GM19239 (cell line): ENCODE measurements at places on chromosomes 2 and 18.

GRCh38 chr2:126736133-126736874, 80.3 kb downstream of the GYPC start:
- no peak for DNase-seq

- DNase-seq: no peak
Observed at GRCh38 chr2:219003267-219003634, 10.0 kb upstream of the CRYBA2 start.

DNA sequence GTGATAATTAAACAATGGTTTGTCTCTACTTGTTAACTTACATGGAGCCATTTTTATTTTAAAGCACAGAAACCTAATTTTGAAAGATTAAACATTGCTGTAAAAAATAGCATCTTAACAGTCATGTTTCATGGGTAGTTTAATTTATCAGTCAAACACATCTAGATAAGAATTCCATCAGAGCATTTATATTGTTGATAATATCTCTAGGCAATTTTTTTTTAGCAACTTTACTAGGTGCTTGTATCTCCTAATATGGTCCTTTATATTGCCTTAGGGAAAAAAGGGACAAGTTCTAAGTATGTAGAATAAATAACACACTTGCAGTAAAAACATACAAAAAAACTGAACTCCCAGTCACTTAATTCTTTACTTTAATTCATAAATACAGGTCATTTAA, 863 bp downstream of the CSRNP3 start:
- no peak for DNase-seq

- DNase-seq: no peak
Observed at GRCh38 chr2:35963824-35964223, 391.8 kb upstream of the CRIM1 start.

DNA sequence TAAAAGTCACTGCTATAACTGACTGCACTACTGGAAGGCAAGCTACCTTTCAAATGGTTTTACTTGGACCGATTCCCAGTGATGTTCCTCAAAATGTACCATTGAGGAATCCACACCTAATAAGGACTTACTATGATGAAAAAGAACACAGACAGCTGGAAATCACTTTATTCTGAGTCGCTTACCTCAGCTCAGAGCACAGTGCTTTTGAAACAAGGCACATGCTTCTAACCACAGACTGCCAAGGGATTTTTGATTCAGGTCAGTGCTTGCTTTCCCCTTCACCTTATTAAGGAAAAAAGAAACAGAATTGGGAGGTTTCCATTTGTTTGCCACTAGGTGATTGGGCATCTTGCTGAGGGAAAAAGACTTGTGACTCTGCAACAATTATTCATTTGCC, 707.5 kb upstream of the FSHR start:
- no peak for DNase-seq
